ENCODE measurements at places on chromosomes 11 and 22. TPM values are rescaled to one million over a fixed set of nuclear protein-coding genes. Genes with fewer than 3 reads are reported as not detected.

Gene NOX4
- polyA plus RNA-seq, result 0.05 TPM

DNA sequence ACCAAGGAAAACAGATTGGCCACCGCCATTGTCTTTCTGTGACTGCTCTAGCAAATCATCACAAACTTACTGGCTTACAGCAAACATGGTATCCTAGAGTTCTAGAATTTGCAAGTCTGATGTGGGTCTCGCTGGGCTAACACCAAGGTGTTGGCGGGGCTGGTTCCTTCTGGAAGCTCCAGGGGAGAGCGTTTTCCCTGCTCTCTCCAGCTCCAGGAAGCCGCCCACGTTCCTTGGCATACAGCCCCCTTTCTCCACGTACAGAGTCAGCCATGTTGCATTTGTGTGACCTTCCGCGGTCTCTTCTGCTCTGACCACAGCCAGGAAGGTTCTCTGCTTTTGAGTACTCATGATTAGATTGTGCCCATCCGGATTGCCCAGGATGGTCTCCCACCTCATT is 27.5 kb downstream of the TBC1D22A start:
- no peak overlapping the region for H3K27ac ChIP-seq
- no peaks in the 10 kb centered on the region for H3K27me3 ChIP-seq
- H3K36me3 ChIP-seq, result peaks cover 20% of the 10 kb centered on the region
- H3K4me3 ChIP-seq, result no peak overlapping the region
- DNase-seq, result no peak

Gene PHOX2A
- polyA plus RNA-seq, result not detected

GRCh38 chr11:69353696-69354544 is 60.0 kb downstream of the MYEOV start:
- no peak for DNase-seq
- peaks cover 39% of the 10 kb centered on the region for H3K4me1 ChIP-seq
- no peaks in the 10 kb centered on the region for H3K36me3 ChIP-seq
- H3K27me3 ChIP-seq, result no peaks in the 10 kb centered on the region
- no peak overlapping the region for H3K4me3 ChIP-seq

Gene CHRM1
- polyA plus RNA-seq, result not detected

Data from keratinocyte (primary cell).